Renal pelvis (tissue), 12 donors: ENCODE measurements at places on chromosomes 16 and 17. TPM values are rescaled to one million over a fixed set of nuclear protein-coding genes. Genes with fewer than 3 reads are reported as not detected.

The NAGLU gene
- polyA plus RNA-seq, result 29.5 TPM

The MMP25 gene
- polyA plus RNA-seq, result 1.4 TPM

The CACNG4 gene
- 3.2 TPM for polyA plus RNA-seq

The TSR1 gene
- polyA plus RNA-seq, result 39.3 TPM

DNA sequence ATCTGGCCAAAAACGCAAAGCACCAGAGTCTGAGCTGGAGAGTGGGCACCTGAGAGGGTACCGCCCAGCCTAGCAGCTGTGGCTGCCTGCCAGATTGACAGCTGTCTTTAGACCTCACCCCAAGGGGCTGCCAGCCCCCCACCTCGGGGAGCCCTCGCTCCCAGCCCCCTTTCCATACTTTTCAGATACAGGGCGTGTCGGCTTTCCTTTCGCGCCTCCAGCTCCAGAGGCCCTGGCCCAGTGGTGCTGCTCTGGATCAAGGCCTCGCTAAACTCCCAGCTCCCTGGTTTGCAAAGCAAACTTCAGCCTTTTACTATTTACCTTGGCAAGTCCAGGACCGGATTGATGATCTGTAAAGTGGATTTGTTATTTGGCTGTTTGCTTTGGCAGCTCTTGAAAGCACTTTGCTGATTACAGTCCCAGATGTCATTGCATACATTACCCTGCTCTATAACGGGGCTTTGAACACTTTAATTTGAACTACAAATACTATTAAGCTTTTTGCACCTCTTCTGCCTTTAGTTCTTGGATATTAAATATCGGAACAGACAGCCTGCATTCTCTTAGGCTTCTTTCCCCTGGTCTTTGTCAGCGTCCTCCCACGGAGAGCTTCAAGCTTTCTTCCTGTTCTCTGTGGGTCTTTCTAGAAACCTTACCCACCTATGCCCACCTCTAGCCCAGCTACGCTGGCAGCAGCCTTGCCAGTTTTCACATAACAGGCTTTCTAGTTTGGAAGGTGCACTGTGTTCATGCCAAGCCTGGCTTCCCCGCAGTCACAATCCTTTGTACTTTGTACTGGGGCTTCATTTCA lies 63.6 kb upstream of the TBX2 start:
- no peak for DNase-seq

The CES5A gene
- polyA plus RNA-seq, result 0.15 TPM

GRCh38 chr16:57306676-57307341 lies 22.3 kb upstream of the PLLP start:
- no peak for DNase-seq

DNA sequence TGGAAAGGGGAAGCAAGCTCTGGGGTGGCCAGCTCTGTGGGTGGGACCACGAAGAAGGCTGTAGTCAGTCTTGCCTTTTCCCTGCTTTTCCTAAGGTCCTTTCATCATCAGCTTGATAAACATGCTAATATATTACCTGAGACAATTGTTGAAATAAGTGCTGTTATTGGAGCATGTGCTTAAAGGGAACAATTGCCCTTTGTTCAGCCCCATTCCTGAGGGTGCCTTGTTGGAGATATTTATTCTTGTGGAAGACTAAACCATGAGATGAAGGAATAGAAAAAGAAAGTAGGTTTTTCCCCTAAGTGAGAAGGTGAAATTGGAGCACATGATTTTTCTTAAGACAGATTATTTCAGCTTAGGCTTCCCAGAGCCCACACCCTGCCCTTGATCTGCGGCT lies 7.8 kb downstream of the TMEM98 start:
- DNase-seq, result no peak

The MT1A gene
- not detected for polyA plus RNA-seq

DNA sequence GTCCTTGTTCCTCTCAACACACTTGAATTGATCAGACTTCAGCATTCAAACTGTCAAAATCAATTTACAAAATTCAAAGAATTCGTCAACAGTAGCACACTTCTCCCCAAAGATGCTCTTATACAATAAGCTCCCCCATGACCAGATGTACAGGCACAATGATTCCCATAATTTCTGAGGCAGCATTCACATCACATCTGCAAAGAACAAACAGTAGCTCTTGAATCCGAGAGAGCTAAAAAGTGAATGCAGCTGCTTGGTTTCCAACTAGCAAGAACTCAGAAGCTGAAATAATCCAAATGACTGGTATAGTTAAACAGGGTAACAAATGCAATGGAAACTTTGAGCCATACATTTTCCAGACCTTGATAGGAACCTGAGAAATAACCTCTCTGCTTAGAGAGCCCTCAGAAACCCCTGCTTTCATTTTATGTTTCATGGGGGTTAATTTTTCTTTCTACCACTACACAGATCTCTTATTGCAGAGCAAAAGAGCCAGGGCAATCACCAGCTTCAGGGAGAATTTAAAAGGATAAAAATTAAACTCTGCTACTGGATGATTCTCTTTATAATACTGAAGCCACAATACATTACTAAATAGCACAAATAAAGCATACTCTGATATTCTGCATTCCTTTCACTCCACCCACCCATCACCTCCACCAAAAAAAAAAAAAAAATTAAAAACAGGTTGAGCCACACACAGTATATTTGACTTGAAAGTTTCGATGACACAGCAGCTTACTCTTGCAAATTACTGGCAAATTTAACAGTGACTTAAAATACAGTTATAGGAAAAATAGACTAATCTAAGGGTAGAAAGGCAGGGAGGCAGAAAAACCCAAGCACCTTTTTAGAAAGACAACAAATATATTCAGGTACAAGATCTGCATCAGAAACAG lies 23.1 kb upstream of the TMEM97 start:
- DNase-seq, result no peak

DNA sequence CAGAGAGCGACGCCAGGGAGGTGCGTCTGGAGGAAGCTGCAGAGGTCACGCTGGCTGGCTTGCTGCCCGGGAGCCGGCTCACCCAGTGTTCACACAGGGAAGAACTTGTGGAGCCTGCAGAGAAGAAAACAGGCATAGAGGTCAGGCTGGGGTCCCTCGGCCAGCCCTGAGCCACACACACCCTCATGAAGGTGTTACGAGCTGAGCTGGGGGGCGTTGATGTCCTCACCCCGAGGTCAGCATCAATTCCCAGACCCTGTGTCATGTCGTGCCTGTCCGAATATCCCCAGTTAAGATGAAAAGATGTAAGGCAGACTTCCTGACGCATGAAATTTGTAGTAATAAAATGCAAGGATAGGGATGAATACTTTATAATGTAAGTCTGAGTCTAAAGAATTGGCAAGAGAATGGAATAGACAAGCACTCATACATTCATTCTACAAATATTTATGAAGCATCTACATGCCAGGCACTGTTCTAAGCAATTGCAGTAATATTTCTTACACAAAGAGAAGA lies 77.1 kb downstream of the USP31 start:
- no peak for DNase-seq

DNA sequence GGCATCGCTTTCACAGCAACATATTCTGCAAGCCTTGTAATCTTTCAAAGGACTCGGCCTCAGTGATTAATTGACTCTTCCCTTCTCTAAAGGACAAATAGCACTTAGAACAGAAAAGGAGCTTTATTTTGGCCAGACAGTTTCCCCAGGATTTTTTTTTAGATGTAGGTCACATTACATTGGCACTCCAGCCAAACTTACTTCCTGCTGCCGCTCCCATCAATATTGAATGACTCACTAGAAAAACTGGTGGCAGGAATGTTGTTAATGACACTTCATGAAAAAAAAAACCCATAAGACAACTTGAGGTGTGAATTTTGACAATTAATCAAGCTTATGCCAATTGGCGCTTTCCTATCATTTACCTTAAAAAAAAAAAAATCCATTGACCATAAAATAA lies 432.6 kb downstream of the TOX3 start:
- peak; percentile 4 for DNase-seq

- no peak for DNase-seq
Observed at GRCh38 chr17:31067691-31068184, 27.0 kb upstream of the NF1 start.

The SMTNL2 gene
- polyA plus RNA-seq, result 70.0 TPM

GRCh38 chr16:14405611-14406537 lies 224.2 kb downstream of the PARN start:
- no peak for DNase-seq

GRCh38 chr16:8831871-8832716 lies 34.5 kb downstream of the PMM2 start:
- DNase-seq, result no peak

GRCh38 chr16:46404028-46404427 lies 217.2 kb downstream of the SHCBP1 start:
- no peak for DNase-seq

The ASPHD1 gene
- 0.95 TPM for polyA plus RNA-seq

- DNase-seq, result no peak
Observed at GRCh38 chr17:46025060-46025459, 26.0 kb downstream of the STH start.

The TP53TG3C gene
- polyA plus RNA-seq, result not detected

- no peak for DNase-seq
Observed at GRCh38 chr16:19636436-19637267, 81.1 kb downstream of the VPS35L start.

The NPIPB6 gene
- polyA plus RNA-seq, result 3.8 TPM

The TMC7 gene
- polyA plus RNA-seq, result 1.9 TPM

DNA sequence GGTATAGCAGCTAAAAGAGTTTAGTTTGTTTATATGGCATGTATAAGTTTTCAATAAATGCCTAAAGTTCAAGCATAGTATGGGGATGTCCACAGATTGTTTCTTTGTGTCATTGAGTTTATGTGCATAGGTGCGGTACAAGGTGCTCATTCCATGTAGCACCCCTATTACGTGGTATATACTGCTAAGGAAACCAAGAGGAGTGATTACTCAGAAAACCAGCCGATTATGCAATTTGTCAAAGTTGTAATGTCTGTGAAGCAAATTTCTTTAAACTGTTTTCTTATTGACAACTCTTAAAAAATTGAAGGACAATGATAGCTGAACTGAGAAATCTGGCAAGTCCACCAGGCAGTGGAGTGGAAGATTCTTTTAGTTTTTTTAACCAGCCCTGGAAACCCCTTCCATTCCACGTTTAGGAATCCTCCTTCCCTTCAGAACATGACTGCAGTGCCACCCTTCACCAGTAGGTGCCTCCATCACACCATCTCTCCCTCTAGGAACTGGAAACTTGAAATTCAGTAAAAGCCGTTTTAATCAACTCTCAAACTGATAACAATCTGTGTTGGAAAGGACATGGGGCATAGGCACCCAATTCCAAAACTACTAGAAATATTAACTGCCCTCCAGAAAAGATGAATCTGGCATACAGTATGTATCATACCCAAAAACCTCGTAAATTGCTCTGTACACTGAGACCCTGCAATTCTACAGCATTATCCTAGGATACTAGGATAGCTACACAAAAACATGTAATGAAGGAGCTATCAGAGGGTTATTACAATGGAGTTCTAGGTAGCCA lies 43.5 kb downstream of the REXO5 start:
- DNase-seq, result peak; percentile 65

- DNase-seq, result no peak
Observed at GRCh38 chr16:3479654-3480216, 15.6 kb downstream of the C16orf90 start.

DNA sequence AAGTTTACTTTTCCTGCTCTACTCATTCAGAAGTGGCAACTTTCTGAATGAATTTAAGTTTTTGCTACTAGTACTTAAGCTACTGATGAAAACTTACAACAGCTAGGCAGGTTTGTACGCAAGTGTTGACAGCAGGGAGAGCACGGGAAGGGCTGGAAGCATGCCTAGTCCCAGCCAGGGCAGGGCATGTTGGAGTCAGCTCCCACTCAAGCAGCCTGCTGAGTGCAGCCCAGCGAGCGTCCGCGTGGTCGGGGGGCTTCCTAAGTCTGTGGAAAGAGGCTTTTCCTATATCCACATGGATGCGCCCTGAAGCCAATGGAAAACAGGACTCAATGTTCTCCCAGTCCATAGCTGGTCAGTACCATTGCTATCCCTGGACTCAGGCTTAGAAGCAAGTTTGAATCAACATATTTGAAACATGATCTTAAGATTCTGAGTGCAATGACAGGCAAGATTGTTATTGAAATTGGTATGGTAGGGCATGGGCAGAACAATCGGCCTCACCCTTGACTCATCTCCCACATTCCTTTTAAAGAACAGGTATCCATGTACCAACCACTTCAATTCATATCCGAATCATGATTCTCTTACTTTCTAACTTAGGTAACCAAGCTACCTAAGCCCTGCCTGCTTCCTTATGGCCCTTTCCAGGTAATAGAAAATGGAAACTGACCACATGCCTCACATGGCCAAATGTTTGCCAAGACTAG lies 22.5 kb downstream of the CYB5D2 start:
- no peak for DNase-seq

DNA sequence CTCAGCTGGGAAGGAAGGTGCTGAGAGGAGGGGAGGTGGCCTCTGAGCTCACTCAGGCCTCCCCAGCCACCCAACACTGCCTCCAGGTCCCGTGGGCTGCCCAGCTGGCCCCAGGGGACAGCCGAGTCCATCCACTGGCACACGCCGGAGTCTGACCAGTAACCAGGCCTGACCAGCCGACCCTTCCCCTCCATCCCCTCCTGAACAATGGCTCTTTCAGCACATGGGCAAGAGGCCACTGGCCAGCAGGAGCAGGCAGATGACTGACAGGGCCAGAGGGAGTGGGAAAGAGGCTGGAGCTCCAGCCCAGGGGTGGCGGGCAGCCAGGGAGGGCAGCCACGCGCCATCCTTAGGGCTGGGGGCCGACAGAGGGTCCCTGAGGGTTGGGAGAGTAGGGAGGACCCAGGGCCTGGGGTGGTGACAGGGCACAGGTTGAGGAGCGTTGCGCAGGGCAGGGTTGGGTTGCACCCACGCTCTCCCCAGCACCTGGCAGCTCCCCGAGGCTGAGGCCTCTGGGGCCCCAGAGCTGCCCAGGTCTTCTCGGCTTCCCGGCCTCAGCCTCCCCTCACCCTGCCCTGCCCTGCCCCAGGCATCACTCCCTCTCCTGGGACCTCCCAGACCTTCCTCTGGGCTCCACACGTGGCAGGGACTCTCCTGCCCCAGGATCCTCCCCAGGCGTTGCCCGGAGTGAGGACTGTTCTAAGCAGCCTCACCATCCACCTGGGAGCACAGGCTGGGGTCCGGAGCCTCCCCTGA lies 20.2 kb upstream of the SLC38A10 start:
- no peak for DNase-seq

GRCh38 chr16:52837251-52837650 lies 215.4 kb downstream of the CHD9NB start:
- DNase-seq, result no peak

- DNase-seq, result no peak
Observed at GRCh38 chr17:52138752-52139151, 19.8 kb downstream of the CA10 start.

DNA sequence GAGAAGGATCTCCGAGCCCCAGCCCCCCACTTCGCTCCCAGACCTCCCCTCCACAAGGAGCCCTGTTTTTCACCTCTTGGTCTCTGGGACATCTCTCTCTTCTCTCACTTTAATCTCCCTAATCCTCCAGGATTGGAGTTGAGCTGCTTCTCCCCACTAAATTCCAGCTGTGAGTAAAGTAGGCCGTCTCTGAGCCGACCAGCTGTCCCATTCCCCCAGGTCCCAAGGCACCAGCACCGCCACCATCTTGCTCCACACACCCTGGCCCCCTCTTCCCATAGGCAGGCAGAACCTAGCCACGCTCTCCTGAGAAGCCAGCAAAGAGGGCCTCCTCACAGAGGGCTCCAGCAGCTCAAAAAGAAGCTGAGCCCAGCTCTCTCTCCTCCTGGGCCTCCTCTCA lies 878 bp downstream of the DLG4 start:
- DNase-seq, result no peak
